ENCODE measurements at places on chromosomes 2 and 18.

DNA sequence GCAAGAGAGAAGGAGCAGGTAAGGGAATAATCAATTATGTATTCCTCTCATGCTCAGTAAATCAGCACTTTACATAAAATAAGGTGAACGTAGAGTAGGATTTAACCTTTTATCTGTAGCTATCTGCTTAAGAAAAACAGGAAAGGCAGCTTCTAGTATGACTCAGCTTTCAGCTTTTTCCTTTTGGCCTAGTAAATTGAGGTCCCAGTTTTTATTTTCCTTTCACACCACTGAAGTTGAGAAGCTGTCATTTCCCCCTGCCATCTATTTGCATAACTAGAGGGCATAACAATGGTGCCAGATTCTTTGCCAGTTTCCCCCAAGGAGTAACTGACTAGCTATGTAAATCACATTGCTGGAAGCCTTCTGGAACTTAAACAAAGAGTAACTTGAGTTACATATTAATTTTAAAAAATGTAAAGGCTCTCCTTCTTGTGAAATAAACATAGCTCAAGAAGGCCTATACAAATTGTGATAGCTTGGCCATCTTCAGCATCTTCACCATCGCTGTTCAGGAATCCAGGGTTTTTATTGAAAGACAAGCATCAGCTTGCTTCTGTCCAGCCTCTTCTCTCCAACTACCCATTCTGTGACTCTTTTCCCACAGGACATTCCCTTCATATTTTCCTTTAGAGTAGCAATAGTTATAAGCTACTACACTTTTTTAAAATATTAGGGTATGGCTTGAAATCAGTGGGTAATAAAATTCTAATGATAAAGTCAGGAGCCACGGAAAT lies 97.0 kb downstream of the KYNU start:
- peak; percentile 84 for DNase-seq

DNA sequence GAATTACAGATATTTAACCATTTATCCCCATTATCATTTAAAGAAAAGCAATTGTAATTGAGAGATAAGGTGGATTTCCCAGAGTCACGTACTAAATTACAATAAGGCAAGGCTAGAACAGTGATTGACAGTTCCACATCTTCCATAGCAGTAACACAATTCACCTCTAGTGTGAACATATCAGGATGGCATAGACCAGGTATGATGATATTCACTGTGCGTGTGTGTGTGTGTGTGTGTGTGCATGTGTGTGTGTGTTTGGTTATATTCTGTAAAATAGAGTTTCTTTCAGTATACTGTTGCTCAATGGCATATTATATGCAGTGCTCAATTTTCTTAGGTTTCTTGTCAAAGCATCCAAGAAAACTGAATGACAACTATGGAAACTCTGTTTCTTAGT lies 1.7 kb downstream of the SCN2A start:
- no peak for DNase-seq

DNA sequence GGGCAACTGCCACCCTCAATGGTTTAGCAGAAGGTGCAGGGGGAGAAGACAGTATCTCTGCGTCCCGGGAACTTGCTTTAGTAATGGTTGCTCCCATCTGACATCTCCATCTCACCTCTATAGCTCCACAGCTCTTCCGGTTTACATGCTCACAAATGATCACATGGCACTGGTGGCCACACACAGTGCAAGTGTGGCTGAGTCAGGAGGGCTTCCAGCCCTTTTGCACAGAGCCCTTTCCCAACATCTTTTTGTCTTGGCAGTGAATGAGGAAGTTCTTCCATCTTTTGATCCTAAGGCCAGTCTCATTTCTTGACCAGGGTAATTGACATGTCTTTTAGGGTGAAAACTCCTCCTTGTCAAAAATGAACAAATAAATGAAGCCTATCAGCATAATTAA lies 347.7 kb downstream of the LPIN1 start:
- no peak for DNase-seq

- no peak for DNase-seq
Measured at GRCh38 chr2:71640489-71640888, 187.1 kb downstream of the DYSF start.

DNA sequence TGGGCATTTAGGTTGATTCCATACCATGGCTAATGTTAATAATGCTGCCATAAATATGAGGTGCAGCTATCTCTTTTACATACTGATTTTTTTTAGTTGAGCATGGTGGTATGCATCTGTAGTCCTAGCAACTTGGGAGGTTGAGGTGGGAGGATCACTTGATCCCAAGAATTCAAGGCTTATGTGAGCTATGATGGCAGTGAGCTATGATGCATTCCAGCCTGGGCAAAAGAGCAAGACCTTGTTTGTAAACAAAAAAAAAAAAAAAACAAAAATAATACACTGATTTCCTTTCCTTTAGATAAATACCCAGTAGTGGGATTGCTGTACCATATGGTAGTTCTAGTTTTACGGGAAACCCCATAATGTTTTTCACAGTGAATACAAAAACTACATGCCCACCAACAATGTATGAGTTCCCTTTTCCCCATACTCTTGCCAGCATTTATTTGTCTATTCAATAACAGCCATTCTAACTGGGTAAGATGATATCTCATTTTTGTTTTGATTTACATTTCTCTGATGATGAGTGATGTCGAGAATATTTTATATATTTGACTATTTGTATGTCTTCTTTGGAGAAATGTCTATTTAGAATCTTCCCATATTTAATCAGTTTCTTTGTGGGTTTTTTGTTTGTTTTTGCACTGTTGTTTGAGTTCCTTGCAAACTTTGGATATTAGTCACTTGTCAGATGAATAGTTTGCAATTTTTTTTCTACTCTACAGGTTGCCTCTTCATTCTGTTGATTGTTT lies 281.0 kb upstream of the KYNU start:
- no peak for DNase-seq

DNA sequence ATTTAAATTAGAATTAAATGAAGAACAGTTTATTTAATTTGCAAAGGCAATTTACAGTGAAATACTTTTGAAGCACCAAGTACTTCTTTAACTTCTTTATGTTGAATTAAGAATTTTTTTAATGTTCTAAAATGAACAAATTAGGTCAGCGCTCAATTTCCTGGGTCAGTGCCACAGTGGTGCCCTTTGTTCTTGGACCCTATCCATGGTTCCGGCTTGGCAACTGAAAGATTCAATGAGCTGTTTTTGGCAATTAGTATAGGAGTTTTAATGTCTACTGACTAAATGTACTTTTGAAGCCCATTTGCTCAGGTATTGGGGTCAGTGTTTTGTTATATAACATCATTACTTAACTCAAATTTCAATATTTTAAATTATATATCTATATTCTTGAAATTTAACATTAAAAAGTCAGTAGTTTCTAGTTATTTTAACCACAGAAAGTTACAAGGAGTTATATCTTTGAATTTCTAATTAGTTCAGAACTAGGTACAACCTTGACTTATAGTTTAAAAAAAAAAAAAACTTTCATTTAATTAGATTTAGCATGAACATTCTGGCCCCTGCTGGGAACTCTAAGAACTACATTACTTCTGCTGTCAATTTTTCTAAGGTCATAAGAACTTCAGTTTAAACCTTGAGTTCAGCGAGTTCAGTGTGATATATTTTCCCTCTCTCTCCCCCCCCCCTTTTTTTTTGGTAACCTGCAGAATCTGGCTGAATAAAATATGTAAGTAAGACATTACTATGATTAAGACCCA lies 7.6 kb upstream of the MSTN start:
- DNase-seq: no peak

- DNase-seq: no peak
Measured at GRCh38 chr2:46325182-46325928, 28.1 kb downstream of the EPAS1 start.

- no peak for DNase-seq
Measured at GRCh38 chr2:164898475-164898874, 56.9 kb downstream of the SLC38A11 start.

DNA sequence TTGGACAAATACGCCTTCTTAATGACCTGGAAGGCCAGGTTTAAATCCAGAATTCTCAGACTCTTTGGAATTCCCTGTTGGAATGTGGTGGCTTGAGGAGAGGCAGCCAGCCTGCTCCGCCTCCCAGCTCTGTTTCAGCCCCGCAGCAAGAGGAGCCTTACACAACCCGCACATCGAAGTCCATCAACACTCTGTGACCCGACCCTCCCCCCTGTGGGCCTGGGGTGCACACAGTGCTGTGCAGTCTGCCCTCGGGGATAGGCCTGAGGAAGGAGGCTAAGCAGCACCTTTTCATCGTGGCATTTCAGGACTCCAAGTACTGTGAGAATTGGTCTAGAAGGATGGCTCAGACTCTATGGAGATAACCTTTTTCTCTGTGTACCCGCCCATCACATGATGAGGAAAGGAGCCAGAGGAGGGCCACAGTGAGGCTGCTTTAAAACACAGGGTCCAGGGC lies 73.7 kb downstream of the GREB1L start:
- peak; percentile 35 for DNase-seq

- DNase-seq: peak; percentile 45
Measured at GRCh38 chr2:38427936-38428335, 50.9 kb upstream of the ATL2 start.

- no peak for DNase-seq
Measured at GRCh38 chr2:36357847-36358659, 2.5 kb downstream of the CRIM1 start.

- DNase-seq: no peak
Measured at GRCh38 chr18:1102848-1103247, 198.2 kb downstream of the ADCYAP1 start.

DNA sequence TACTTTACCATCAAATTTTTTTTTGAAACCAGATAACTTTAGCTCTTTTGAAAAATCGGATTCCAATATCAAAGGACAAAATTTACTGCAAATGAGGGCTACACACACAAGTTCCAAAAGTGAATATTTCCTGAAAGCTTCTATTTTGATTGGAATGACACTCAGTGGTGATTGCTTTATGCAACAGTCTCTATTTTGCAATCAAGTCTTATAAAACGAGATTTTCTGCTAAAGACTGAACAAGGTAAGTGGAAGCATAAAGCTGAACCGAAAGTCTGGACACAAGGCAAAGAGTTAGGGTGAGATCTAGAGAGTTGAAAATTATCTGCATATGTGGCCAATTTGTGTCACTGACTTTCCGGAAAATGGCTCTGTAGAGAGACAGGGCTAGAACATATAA lies 145.0 kb upstream of the OSR1 start:
- DNase-seq: no peak

DNA sequence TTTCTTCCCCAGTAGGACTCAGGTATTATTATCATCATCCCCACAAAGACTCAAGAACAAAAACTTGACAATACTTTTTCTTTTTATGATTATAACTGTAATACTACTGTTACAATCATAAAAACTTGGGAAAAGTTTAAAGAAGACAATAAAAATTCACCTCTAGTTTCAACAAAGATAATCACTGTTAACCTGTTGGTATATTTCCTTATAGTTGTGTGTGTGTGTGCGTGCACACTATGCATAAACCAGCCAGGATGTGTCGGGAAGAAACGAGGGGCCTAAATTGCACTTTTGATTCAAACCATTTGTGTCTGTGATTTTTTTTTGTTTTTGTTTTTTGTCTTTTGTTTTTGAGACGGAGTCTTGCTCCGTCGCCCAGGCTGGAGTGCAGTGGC lies 233.0 kb downstream of the TPGS2 start:
- DNase-seq: no peak

DNA sequence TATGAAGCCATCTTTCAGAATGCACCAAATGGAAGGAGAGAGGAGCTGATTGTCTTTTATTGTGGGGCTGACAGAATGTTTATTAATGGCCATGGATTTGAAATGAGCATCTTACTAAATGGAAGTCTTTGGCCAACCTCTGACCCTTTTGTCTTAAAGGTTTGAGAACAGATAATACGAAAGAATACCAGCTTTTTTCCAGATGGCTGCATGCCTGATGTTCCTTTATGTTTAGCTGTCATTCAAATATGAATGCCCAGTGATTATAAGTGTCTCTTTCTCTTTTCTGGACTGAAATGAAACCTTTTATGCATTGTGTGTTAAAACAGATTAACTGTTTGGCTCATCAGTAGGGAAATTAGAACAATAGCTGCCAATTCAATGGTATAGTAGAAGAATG lies 46.0 kb downstream of the PARD3B start:
- no peak for DNase-seq

DNA sequence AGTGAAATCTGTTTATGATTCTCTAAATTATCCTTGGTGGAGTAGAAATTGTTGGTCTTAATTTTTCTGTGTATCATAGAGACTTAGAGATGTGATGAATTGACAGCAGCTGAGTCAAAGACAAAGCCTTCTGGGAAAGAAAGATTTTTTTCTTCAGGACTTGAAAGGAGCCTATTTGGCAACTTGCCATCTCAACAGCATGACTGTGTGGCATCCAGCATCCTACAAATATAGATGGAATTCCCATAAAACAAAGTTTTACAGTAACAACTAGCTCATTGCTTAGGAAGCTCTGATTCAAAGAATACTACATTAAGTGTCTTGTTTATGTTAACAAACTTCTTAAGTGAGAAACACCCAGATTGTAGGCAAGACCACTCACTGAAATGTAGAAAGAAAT lies 79.2 kb upstream of the SETBP1 start:
- no peak for DNase-seq

GRCh38 chr18:55403421-55403949 lies 184.5 kb downstream of the TCF4 start:
- DNase-seq: no peak

DNA sequence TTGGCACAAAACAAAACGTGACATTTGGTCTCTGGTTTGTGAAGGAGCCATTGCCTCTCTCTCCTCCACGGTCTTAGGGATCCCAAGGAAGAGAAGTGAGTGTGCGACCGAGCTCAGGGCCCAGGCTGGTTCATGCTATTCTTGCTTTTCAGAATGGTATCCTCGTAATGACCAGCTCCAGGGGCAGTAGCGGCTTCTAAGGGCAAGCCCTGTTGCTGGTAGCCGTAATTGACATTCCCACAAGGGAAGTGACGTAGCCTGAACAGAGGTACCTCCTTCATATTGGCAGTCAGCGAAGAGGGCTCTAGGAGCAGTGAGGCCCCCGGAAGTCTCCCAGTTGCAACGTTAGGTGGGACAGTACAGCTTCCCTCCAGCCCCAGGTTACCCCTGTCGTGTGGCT lies 77.9 kb downstream of the CLIP4 start:
- DNase-seq: no peak

DNA sequence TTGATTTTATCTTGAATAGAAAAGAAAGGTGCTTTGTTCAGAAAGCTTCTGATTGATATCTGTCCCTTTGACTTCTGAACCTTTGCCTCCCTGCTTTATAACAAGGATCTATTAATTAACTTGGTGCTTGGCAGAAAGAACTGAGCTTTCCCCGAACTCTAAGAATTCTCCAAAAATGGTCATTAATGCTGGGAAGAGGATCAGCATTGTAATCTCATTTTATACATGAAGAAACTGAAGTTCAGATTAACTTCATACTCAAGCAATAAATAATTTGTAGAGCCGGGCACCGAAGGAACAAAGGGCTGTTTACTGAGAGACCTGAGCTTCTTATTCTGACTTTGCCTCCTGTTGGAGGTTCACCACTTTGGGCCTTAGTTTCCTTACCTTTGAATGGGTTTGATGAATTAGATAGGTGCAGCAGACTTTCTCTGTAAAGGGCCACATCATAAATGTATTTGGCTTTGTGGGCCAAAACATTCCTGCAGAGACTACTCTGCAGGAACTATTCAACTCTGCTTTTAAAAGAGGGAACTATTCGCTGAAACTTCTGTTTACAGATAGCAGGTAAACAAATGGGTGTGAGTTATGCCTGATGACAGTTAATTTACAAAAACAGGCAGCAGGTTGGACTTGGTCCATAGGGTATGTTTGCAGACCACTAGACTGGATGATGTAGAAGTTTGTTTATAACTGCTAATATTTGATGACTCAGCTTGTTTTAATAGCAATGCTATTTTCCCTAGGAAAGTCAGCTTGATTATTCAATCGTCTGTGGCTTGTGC lies 272.9 kb downstream of the TGIF1 start:
- no peak for DNase-seq
